CD4-positive, alpha-beta T cell treated with Interleukin-15 for 4 hours (primary cell): ENCODE measurements at places on chromosomes 1 and 21.

DNA sequence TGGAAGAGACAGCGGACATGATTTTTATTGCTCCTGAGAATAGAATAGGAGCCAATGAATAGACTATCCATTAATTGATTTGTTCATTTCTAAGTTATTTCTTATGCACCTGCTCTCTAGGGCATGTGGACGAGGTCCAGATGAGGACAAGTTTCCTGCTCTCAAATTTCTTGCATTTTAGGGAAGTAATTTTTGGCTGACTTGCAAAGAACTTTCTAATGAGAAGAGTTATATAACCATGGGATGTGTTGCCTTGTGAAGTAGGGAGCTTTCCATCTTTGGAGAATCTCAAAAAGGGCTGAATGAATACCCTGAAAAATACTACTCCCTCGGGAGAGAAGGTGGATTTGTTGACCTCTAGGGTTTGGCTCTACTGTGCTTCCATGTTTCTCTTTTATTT, 243.0 kb downstream of the KIF26B start:
- DNase-seq = no peak

- DNase-seq = no peak
These were observed 7.6 kb downstream of the FAM151A start for GRCh38 chr1:54615531-54616279.

DNA sequence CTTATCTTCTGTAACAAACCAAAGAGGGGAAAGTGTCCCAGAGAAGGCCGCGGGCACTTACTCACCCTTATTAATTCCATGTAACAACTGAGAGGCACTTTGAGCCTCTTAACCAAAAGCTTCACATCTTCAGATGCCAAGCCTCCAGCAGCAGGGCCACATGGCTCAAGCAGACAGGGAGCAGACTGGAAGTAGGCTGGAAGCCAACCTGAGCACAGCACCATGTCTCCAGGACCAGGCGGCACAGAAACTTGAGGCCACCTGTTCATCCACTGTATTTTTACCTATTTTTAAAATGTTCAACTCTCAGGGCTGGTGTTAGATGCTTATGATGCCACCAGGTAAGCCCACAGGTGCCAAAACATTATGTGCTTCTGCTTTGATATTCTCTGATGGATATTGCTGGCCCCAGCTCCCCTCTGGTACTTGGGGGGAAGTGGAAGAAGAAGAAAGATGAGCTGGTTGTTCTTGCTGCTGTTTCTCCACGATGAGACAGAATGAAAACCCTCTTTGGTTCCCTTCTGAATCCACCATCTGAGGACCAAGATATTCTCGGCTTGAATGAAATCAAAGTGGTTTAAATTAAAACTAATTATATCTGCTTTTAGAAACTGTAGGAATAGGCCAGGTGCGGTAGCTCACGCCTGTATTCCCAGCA, 30.6 kb upstream of the SDE2 start:
- no peak for DNase-seq

- DNase-seq = no peak
These were observed 9.9 kb upstream of the TSNAX start for GRCh38 chr1:231518485-231519034.

GRCh38 chr21:33478935-33479678, 667 bp downstream of the TMEM50B start:
- peak; percentile 32 for DNase-seq
